Spinal cord (tissue), 10 donors: ENCODE measurements at places on chromosomes 2 and 18.

- no peak for DNase-seq
Observed at GRCh38 chr2:152186262-152186661, 10.7 kb upstream of the STAM2 start.

GRCh38 chr2:226839161-226839560, 3.3 kb downstream of the RHBDD1 start:
- DNase-seq: no peak

GRCh38 chr18:31487246-31488015, 10.5 kb upstream of the DSG2 start:
- no peak for DNase-seq

- DNase-seq: no peak
Observed at GRCh38 chr18:56233595-56233994, 404.8 kb downstream of the TXNL1 start.

- no peak for DNase-seq
Observed at GRCh38 chr2:78928502-78928901, 97.0 kb upstream of the REG3G start.

- no peak for DNase-seq
Observed at GRCh38 chr2:218827701-218828476, 3.7 kb downstream of the PRKAG3 start.

DNA sequence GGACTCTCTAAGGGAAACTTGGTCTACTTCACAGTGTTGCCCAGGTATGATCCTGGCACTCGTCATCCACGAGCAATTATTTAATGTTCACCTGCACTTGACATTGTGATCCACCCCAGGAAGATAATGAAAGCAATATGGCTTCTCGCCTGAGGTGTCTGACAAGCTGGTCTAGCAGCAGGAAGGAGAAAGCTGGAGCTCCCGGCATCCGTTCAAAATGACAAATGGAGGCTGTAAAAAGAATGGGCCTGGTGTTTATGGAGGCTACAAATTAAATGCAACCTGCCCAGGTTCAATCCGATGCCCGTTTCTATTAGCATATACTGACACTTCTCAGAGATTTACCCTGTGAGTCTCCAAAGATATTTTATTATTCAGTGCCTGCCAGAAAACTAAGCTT, 317.6 kb downstream of the CTNNA2 start:
- no peak for DNase-seq

DNA sequence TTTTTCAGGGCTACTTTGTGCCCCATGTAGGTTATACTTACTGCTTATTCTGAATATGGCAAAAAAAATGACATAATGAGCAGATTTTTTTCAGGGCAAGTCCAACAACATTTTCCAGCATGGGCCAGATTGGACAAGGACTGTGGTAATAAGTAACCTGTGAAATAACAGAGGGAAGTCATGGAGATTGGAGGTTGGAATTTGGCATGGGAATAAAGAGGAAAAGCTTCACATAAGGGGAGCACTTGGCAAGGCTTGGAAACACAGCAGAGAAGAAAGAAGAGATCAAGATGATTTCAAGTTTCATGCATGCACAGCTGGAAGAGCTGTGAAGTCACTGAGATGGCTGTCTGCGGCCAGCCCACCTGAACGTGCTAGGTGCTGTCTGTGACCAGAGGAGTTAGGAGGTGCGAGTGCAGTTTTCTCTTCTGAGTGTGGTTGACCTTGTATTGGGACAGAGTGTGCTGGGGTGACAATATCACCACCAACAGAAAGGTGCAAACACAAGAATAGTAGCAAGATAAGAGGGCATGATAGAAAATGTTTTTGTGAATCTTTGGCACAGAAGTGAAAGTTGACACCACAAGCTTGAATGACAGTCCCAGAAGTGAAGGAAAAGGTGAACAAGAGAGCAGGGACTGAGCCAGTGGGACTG, 71.1 kb upstream of the DSC1 start:
- DNase-seq: no peak
